ENCODE measurements at places on chromosomes 7 and 10.

- DNase-seq = peak; percentile 14
Observed at GRCh38 chr10:50400694-50401093, 149.4 kb upstream of the ASAH2 start.

DNA sequence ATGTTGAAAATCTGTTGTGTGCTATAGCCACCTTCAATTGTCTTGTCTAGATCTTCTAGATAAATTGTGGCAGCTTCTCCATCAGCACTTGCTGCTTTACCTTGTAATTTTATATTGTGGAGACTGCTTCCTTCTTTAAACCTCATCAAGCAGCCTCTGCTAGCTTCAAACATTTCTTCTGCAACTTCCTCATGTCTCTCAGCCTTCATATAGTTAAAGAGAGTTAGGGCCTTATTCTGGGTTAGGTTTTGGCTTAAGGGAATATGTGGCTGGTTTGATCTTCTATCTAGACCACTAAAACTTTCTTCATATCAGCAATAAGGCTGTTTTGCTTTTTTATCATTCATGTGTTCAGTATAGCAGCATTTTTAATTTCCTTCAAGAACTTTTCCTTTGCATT lies 128.2 kb downstream of the ADAM22 start:
- DNase-seq = no peak

GRCh38 chr7:977326-978048 lies 2.1 kb upstream of the COX19 start:
- DNase-seq = peak; percentile 68

- no peak for DNase-seq
Observed at GRCh38 chr10:36198322-36198721, 556.2 kb upstream of the FZD8 start.

DNA sequence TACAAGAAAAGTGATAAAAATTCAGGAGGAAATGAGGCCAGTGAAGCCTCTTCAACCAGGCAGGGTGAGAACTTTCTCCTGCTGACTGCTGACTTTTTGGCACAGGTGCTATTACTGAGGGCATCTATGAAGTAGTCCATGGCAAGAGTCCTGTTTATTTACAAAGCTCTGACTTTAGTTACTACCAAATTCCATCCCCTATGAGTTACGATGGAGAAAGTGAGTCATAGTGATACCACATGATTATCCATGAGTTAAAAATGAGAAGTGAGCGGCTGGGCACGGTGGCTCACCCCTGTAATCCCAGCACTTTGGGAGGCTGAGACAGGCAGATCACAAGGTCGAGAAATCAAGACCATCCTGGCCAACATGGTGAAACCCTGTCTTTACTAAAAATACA lies 19.9 kb downstream of the CCDC3 start:
- DNase-seq = peak; percentile 50

GRCh38 chr10:122254831-122255230 lies 16.3 kb upstream of the BTBD16 start:
- no peak for DNase-seq

DNA sequence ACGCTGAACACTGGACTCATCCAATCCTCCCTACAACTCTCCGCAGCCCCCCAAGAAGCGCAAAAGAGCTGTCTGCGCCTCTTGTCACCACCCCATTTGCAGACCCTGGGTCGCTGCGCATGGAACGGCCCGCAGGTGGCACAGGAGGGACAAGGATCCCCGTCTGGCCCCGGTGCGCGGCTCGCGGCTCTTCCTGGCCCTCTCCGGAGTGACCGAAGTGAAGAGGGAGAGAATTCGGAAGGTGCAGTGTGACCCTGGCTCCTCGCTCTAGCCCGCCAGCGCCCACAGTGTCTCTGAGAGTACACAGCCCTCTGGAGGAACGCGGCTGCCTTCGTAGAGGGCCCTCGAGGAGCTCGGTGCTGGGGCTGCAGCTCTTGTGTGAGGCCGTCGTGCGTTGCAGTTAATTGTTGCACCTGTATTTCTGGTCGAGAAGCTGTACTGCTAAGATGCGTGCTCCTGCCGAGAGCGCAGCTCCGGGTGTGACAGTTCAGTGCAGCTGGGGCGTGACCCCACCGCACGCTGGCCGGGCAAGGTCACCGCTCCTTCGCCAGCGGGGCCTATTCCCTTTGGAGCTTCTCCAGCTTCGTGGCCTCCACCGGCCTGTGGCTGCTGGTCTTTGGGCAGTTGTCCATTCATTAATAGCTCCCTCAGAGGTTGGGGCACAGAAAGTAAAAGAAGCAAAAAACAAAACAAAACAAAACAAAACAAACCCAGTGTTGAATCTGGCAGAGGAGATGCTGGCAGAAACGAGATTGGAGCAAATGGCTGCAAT lies 119.0 kb downstream of the SEC23IP start:
- DNase-seq = no peak

DNA sequence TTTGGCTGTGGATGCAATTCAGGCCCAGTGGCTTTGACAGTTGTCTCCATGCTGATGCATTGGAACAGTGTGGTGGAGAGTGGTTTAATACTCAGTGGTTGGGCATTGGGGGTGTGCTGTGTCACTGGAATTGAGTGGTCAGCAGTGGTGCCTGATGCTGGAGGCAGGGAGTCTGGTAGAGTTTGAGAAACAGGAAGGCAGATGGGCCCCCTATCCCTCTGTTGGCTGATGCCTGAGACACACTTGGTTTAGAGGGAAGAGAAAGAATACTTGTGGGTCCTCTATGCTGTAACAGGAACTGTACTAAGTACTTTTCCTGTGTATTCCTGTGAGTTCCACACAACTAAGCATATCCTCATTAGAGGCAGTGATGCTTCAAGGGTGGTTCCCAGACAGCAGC lies 55.4 kb downstream of the EEPD1 start:
- DNase-seq = peak; percentile 70

- peak; percentile 88 for DNase-seq
Observed at GRCh38 chr7:100152404-100152803, 3.7 kb downstream of the LAMTOR4 start.

DNA sequence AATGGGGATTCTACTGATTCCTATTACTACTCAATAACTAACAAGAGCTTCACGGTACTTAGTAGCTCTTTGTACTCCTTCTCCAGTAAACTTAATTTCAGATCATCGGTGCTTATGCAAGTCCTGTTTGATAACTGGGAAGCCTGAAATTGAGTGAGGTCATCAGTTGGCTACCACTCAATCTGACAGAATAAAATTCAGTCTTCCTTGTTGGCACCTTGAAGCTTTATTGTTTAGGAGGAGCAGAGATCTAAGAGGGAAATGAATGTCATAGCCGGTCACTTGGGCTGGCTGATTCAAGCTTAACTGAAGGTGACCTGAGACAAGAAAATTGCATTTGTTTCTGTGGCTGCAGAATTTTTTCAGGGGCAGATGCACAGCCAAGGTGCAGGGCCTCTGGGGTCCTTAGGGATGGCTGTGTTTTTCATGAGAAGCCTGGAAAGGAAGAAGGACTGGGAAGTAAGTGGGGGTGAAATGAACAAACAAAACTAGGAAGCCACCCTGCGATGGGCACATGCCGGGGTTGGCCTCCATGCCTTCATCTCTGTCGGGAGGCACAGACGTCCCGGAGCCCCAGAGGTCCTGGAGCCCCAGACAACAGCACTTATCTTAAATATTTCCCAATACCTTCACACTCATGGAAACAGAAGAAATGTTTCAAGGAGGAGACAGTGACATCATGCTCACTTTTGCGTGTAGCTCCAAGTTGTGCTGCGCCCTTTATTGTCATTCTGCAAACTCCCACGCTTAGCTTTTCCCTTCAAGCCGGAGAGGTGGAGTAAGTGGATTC lies 85.0 kb upstream of the KIF5B start:
- DNase-seq = no peak

DNA sequence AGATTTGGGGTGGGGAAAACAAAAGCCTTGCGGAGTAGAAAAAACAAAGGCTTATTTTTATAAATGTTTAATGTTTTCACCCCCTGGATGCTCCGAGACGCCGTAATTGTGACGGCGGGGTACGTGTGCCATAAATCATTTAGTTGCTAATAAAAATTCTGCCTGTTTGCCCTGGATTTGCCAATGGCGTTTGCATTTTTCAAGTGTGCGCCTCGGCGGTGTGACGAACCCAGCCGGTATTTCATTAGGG lies 2.5 kb upstream of the TNRC18 start:
- DNase-seq = no peak

GRCh38 chr10:85643171-85643844 lies 723.3 kb downstream of the GRID1 start:
- DNase-seq = no peak

GRCh38 chr7:129739427-129739826 lies 127.9 kb downstream of the NRF1 start:
- DNase-seq = no peak

DNA sequence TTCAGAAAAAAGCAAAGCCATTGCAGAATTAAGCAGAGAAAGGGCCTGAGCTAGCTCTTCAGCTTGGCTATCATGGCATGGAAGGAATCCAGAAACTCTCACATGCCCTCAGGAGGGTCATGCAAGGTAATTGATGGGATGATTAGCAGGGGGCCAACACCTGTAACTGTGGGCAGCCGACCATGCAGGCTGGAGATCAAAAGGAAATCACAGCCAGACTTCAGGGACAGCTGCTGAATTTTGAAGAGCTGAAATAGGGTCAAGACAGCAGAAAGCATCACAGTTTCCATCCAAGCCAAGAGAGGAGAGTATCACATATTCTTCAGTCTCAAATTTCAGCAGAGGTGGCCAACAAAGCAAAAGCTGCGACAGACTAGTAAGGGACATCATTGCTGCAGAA lies 239.6 kb upstream of the STEAP1 start:
- DNase-seq = no peak

- no peak for DNase-seq
Observed at GRCh38 chr10:3887885-3888476, 103.0 kb upstream of the KLF6 start.

GRCh38 chr7:135189221-135189662 lies 18.7 kb upstream of the CYREN start:
- DNase-seq = no peak

GRCh38 chr7:149229526-149229925 lies 9.9 kb upstream of the ZNF212 start:
- DNase-seq = peak; percentile 57

DNA sequence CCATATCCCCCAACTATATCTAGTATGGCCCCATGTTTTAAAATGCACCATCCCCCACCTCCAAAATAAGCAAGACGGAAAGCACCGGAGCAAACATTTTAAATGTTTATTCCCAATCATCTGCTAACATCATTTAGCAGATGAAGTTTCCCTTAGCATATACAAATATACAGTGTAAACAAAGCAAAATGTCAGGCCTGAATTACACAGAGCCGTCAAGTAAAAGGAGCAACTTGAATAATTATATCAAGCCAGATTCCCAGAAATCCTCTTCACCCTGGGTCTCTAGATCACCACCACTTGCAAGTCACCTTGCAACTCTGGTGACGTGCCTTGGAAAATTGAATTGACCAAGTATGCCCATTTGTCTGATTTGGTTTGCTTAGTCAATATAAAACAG lies 91.6 kb upstream of the COL1A2 start:
- DNase-seq = no peak

- no peak for DNase-seq
Observed at GRCh38 chr7:20276705-20277472, 53.8 kb upstream of the ITGB8 start.

GRCh38 chr10:103750836-103751235 lies 104.5 kb downstream of the SH3PXD2A start:
- DNase-seq = no peak

DNA sequence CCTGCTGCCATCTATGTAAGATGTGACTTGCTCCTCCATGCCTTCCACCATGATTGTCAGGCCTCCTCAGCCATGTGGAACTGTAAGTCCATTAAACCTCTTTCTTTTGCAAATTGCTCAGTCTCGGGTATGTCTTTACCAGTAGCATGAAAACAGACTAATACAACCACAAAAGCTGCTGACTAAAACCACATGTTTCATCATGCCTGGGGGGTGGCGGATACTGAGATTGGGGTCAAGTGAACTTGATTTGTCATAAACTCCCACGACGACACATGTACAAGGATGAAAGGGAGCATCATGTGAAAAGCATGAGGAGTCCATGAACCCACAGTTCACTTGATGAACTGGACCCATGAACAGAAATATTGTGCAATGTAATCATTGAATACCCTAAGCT lies 134.9 kb upstream of the ANK3 start:
- DNase-seq = peak; percentile 33

GRCh38 chr7:66138994-66139752 lies 24.5 kb downstream of the CRCP start:
- peak; percentile 32 for DNase-seq

GRCh38 chr10:8224591-8224990 lies 170.1 kb downstream of the GATA3 start:
- no peak for DNase-seq

- DNase-seq = no peak
Observed at GRCh38 chr10:89428877-89429276, 14.5 kb downstream of the IFIT5 start.

DNA sequence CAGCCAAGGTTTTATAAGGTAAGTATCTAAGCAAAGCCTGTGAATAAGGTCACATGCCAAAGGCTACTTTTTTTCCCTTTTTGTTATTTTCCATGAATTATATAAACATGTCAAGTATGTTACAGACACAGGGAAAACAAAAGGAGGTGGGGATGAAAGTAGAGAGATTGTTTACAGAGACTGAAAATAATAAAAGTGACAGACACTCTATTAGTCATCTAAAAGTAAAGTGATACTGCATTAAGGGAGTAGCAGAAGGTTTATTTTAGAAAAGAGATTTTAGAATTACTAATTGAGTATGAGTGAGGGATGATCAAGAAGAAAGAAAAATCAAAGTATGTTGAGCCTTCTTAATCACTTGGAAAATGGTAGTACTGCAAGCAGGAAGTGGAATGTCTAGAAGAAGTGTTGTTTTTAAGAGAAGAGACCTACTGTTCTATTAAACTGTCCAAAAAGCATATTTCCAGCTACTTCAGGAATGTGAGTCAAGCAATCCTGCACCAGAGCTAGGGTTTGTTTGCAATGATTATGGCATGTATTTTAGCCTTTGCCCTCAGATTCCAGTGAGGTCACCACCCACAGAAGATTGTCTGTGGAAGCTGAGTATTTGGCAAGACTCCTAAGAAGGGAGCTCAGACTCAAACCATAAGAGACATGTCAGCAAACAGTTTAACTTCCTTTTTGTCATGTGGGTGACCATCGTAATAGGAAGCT lies 177.9 kb upstream of the PLXDC2 start:
- peak; percentile 29 for DNase-seq

DNA sequence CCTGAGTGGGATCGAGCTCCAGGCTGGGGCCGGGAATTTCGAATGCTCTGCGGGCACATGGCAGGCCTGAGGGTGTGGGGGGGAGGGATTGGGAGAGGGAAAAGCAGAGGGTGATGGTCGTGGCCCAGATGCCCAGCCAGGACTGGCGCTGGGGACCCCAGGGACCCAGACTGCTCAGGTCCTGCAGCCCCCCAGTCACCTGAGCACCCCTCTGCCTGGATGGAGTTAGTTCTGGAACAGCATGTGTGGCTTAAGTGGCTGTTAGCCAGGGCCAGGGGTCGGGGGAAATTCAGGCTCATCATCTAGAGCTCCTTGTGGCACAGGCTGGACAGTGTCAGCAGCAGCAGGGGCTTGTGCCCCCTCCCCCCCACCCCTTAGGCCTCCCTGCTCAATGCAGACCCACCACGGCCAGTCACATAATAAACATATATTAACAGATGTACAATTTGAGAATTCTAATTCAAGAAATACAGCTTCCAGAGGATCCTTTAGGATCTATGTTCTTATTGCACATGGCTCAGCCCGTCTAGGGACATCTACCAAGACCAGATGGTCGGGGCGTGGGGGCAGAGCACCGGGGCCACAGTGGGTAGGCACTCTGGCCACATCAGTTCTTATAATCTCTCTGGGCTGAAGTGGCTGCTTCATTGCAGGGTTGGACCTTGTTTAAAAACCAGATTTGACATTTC lies 22.2 kb downstream of the DNAJB12 start:
- peak; percentile 58 for DNase-seq

All from NB4 (cell line).